Lower leg skin (tissue), 4 donors: ENCODE measurements at places on chromosomes 5 and 9. TPM values are rescaled to one million over a fixed set of nuclear protein-coding genes. Genes with fewer than 3 reads are reported as not detected.

RASGRF2 gene
- 5.3 TPM for total RNA-seq

GFI1B gene
- not detected for total RNA-seq

GRCh38 chr5:180938294-180938693 lies 39.3 kb downstream of the BTNL8 start:
- no peak for DNase-seq

DNA sequence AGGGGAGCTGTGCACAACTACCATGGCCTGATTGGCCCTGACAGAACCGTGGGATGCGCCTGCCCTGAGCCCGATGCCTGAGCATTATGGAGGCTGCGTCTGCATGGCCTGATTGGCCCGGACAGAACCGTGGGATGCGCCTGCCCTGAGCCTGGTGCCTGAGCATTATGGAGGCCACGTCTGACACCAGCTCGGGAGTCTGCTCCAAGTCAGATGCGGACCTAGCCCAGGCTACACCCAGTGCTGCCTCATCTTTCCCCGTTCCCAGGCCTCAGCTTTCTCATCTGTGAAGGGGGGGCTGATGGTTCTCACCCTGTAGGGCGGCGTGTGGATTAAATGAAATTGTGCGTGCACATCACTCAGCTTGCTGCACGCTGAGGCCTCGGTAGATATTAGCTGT lies 7.3 kb downstream of the CEP72 start:
- DNase-seq, result peak; percentile 60

GRCh38 chr5:82534986-82535385 lies 256.8 kb upstream of the RPS23 start:
- no peak for DNase-seq
